ENCODE measurements at places on chromosomes 2 and 18. TPM values are rescaled to one million over a fixed set of nuclear protein-coding genes. Genes with fewer than 3 reads are reported as not detected.

Gene CEBPZOS
- total RNA-seq, result 32.7 TPM

Gene PROKR1
- not detected for total RNA-seq

Gene IL36A
- not detected for total RNA-seq

Gene GALNT5
- total RNA-seq, result not detected

Gene CWC22
- total RNA-seq, result 21.3 TPM

Gene BAZ2B
- total RNA-seq, result 8.6 TPM

Gene ZNF804A
- total RNA-seq, result not detected

Gene KRTCAP3
- total RNA-seq, result 7.1 TPM

Gene CNTNAP5
- not detected for total RNA-seq

Gene TCF23
- total RNA-seq, result not detected

Gene EHD3
- 0.48 TPM for total RNA-seq

Gene ME2
- total RNA-seq, result 73.5 TPM

Gene HRH4
- 0.17 TPM for total RNA-seq

Gene AQP12B
- not detected for total RNA-seq

Gene CCT4
- total RNA-seq, result 119 TPM

Gene CNGA3
- not detected for total RNA-seq

Gene ALK
- total RNA-seq, result not detected

Gene PTCD3
- 136 TPM for total RNA-seq

Gene SRD5A2
- not detected for total RNA-seq

Gene SCN2A
- not detected for total RNA-seq

Gene POTEJ
- not detected for total RNA-seq

Gene GDF7
- not detected for total RNA-seq

Gene CCDC141
- total RNA-seq, result 13.0 TPM

Gene SFTPB
- total RNA-seq, result not detected

Gene REG3G
- total RNA-seq, result not detected

Gene LIMS4
- total RNA-seq, result 0.67 TPM

Gene ADAM23
- total RNA-seq, result 0.23 TPM

Gene PRSS56
- total RNA-seq, result not detected

Gene KCTD1
- 4.8 TPM for total RNA-seq

Gene COLEC12
- not detected for total RNA-seq

Gene KCNE4
- total RNA-seq, result not detected

Gene SERPINB11
- not detected for total RNA-seq

Gene SLC30A3
- total RNA-seq, result 0.12 TPM

Gene PID1
- total RNA-seq, result not detected

Gene ONECUT2
- total RNA-seq, result not detected

Gene CCDC102B
- total RNA-seq, result 2.3 TPM

Gene LHCGR
- not detected for total RNA-seq

Gene NCKAP1
- 0.15 TPM for total RNA-seq

Gene SCN1A
- not detected for total RNA-seq

Gene CGREF1
- total RNA-seq, result 1.5 TPM

Gene GRB14
- total RNA-seq, result not detected

Gene CPLX4
- total RNA-seq, result not detected

Gene ITGB6
- not detected for total RNA-seq

Gene SEMA4F
- total RNA-seq, result 6.9 TPM

Gene TACR1
- total RNA-seq, result not detected

Gene MZT2B
- 429 TPM for total RNA-seq

Gene LRRTM1
- total RNA-seq, result not detected

Gene PDE11A
- total RNA-seq, result not detected

Data from activated naive CD4-positive, alpha-beta T cell treated with anti-CD3 and anti-CD28 coated beads, Interleukin-2, amount 10 ng/mL, durations not matched to agents 5 hours and 36 hours (primary cell).